ENCODE measurements at places on chromosomes 3 and 15.

DNA sequence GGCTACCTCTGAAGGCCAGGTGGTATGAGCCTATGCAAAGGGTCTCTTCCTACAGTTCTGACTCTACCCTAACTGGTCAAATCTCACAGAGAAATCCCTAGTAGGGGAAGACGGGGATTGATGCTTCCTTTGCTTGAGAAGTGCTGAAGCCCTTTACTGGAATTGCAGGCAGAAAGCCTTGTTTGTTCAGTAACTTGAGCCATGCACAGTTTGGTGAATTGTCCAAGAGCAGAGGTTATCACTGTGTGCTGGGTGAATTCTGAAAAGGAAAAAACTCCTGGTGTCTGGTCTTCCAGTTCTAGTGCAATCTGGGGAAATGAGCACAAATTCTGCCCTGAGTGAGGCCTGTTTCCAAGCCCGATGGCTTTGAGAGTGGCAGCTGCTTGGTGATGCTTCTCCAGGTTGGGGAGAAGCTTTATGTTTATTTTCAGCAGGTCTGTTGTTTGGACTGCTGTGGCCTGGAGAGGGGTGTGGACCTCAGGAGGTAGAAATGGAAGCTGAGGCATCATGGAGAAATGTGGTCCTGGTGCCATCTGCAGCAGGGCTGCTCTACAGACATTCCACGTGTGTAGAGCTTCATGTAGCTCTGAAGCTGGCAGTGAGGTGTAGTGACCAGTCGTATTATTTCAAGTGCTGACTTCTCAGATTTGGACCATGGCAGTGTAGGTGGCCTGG lies 60.9 kb downstream of the ARNT2 start:
- DNase-seq, result no peak

DNA sequence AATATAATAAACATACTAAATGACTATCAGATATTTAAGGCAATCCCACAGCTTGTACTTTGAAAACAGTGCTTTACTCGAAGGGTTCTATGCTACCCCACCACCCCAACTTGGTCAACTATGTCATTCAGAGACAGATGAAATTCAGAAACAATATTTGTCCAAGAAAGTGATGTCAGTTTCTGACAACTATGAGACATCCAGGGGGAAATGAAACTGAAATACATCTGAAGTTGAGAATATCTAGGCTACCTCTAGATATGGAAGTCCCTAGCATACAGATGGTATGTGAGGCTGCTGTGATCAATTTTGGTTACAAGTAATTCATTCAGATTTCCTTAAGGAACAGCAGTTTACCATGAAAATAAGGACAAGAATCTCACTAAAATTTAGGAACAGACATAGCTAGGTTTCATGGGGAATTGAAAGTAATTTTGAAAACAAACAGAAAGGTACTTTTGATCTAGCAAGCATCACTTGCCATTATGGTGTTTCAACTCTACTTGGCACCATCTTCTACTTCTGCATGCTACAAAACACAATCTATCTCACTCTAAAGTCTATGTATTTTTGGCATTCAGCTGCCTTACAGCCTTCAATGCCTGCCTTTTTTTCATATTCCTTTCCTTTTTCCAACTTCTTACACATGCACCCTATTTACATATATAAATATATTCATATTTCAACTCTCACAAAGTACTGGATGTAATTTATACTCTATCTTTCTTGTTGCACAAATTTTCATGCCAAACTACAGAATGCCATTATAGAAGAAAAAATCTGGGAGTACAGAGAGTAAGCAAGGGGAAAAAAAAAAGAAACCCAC lies 21.7 kb downstream of the ATG3 start:
- no peak for DNase-seq

GRCh38 chr3:25397150-25397549 lies 30.9 kb upstream of the RARB start:
- DNase-seq, result no peak

GRCh38 chr3:160722331-160722730 lies 33.7 kb upstream of the PPM1L start:
- no peak for DNase-seq

GRCh38 chr3:123031051-123031450 lies 3.5 kb upstream of the SEMA5B start:
- no peak for DNase-seq

GRCh38 chr3:195066441-195066841 lies 204.5 kb downstream of the XXYLT1 start:
- no peak for DNase-seq

DNA sequence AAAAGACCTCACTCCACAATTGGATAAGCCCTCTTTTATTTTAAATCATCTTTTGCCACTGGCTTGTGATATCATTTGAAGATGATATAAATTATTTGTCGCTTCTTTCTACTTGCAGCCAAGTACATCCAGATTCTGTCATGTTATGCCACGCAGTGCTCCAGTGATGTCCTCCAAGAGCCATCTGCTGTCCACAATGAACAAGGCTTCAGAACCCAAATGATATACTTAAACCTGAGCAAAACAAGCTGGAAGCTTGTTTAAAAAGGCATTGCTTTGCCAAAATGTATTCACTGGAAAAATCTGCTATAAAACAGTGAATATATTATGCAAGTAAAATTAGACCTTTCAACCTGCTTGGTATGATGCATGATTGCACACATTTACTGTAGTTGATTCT lies 58.8 kb upstream of the ARL6 start:
- no peak for DNase-seq

DNA sequence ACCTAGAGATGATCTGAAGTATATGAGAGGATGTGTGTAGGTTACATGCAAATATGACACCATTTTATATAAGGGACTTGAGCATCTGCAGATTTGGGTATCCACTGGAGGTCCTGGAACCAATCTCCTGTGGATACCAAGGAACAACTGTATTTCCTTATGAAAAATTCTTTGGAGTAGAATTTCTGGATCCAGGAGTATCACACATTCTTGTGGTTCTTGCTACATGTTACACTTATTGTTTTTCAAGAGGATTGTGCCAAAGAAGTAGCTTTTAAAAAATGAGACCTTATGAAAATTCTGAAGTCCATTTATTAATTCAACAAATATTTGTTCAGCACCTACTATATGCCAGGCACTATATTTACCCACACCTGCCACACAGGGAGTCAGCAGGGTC lies 15.7 kb upstream of the TBC1D23 start:
- DNase-seq, result no peak

- DNase-seq, result no peak
These were observed 58.2 kb downstream of the FGD5 start for GRCh38 chr3:14876921-14877333.

DNA sequence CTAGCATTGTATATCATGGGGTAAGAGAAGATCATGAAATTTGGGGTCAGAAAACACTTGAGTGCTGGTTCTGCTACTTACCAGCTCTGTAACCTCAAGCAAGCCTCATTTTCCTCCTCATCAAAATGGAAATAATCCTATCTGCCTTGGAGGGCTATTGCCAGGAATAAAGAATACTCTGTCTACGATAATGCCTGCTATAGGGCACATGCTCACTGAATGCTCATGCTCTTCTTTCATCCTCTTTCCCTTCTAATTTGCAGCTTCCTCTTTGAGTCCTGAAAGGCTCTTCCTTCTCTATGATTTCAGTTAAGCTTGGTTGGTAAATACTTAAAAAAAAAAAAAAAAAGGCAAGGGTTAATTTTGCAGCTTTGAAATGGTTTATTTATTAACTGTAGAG lies 12.8 kb downstream of the RTP1 start:
- DNase-seq, result no peak

DNA sequence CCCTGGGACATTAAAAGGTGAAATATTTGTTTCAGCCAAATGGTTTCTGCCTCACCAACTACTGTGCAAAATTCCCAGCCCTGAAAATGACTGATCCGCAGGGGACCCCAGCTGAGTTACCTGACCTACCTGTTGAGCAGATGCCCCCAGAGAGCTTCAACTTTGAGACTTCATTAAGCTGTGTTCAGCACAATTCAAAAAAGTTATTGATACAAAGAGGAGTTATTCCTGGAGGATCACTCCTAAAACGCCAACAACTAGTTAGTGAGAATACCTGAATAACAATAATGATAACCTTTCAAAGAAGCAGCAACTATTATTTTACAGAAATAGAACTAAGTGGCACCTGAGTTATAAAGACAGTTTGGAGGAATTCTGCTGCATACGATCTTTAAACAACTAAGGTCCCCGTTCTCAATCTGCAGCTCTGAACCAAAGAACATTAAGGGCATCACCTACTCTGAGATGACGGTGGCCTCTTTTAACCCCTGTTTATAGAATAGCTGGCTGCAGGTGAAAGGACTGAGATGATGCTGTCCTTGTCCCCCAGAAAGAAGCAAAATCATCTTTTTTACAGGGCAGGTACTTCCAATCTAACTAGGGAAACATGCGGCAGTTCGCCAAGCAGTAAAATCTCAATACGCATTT lies 659 bp downstream of the GADL1 start:
- DNase-seq, result no peak

DNA sequence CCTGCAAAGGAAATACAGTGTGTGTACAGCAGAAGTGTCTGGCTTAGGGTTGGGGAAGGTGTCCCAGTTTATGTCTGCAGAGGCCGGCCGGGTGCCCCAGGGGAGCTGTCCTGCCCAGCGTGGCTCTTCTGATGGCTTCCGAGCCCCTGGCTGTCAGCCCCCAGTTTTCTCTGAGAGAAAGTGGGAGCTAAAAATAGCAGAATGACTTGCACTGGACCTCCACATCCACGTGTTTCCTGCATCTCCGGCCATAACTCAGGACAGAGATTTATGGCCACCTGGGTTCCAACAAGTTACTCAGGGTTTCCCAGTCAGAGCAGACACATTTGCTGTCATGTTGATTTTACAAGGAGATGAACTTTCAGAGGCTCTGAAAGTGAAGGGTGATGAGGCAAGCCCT lies 192.0 kb downstream of the ATP10A start:
- peak; percentile 69 for DNase-seq

GRCh38 chr3:78895528-78895927 lies 872.3 kb downstream of the ROBO1 start:
- DNase-seq, result no peak

GRCh38 chr3:195512798-195513345 lies 30.3 kb downstream of the PPP1R2 start:
- DNase-seq, result no peak

DNA sequence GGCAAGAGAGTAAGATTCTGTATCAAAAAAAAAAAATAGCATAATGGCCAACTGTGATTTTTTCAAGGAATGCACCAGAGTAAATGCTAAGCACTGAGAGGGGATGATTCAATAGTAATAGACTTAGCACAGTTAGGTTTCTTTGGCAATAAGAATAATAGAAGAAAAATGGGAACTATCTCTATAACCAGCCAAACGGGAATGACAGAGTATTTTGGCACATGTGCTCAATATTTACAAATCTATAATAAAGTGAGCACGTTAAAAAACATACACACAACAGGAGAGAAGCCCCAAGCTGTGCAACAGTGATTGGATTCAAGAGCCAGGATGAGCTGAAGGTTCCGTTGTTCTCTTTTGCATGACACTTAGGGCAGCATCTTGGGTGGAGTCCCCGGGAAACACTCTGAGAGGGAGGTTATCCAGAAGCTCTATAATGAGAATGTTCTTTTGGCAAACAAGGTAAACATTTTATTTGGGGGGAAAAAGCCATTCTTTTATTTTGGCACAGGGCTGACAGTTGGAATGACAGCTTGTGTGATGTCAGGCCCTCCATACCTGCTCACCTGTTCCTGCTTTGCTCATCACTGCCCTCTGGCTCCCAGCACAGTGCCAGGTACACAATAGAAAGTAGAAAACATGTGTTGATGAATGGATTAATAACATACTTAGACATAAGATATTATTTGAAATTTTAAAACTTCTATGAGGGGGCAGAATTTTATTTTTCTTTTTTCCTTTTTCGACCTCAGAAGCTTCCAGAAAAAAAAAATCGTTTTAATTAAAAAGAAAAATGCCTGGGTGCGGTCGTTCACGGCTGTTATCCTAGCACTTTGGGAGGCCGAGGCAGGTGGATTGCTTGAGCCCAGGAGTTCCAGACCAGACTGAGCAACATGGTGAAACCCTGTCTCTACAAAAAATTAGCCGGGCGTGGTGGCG lies 44.0 kb upstream of the MUC4 start:
- no peak for DNase-seq

DNA sequence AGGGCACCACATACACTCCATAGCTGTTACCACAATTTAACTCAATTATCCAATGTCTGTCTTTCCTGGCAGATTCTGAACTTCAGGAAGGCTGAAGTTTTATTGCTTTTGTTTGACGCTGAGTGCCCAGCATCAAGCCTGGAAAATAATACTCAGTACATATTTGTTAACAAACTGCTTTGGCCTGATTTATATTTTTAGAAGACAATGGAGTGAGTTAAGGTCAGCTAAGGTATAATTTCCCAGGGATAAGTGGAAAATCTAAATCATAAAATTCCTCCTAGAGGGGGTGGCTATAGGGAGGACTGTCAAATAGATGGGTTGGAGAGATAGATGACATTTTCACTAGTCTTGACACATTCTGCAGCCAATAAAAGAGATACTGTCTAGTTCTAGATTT lies 659.4 kb upstream of the ADAMTS9 start:
- no peak for DNase-seq

DNA sequence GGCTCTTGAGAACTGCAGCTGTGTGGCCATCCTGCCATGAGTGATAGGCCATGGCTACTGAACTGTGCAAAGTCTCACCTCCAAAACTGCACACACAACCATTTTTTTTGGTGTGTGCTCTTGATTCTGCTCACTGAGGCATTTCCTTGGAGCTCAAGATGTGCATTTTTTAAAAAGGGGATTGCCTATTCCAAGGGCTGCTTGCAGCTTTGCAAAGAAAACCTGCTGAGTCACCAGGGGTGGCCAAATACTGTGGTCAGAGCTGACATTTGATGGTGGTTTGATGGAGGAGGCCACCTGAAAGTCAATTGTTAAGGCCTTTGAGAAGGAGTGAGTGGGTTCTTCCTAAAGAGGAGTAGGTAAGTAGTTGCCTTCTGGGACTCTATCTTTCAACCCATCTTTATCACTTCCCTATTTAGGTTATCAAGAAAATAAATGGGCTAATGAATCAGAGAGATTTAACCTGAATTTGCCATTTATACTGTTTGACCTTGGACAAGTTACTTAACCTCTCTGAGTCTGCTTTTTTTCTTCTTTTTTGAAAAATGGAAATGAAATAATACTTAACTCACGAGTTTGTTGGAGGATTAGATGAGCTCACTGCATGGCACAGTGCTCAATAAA lies 87.9 kb downstream of the CHST2 start:
- no peak for DNase-seq

DNA sequence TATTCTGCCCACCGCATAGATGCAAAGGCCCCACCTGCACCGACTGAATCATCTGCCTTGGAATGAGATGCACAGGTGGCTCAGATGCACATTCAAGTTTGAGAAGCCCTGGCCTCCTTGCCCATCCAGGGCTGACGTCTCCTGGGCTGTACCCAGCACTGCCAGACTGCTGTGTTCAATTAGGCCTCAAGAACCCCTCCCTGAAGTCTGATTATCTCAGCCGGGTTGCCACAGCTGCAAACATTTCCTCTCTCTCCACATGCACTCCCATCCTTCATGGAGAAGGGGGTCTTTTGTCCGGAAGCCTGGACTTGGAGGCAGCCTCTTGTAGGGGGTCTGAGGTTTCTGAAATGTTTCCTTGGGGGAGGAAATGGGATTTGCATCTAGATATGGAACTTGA lies 459.4 kb upstream of the PROK2 start:
- DNase-seq, result no peak

GRCh38 chr3:42836150-42837123 lies 27.2 kb downstream of the ACKR2 start:
- no peak for DNase-seq

GRCh38 chr3:105953831-105954230 lies 85.0 kb upstream of the CBLB start:
- no peak for DNase-seq

- DNase-seq, result no peak
These were observed 304.0 kb upstream of the TPRG1 start for GRCh38 chr3:188867691-188868265.

- no peak for DNase-seq
These were observed 175.8 kb downstream of the XXYLT1 start for GRCh38 chr3:195095035-195095703.

Measured in muscle of arm (tissue), 14 donors.